ENCODE measurements at places on chromosomes 11 and 22.

DNA sequence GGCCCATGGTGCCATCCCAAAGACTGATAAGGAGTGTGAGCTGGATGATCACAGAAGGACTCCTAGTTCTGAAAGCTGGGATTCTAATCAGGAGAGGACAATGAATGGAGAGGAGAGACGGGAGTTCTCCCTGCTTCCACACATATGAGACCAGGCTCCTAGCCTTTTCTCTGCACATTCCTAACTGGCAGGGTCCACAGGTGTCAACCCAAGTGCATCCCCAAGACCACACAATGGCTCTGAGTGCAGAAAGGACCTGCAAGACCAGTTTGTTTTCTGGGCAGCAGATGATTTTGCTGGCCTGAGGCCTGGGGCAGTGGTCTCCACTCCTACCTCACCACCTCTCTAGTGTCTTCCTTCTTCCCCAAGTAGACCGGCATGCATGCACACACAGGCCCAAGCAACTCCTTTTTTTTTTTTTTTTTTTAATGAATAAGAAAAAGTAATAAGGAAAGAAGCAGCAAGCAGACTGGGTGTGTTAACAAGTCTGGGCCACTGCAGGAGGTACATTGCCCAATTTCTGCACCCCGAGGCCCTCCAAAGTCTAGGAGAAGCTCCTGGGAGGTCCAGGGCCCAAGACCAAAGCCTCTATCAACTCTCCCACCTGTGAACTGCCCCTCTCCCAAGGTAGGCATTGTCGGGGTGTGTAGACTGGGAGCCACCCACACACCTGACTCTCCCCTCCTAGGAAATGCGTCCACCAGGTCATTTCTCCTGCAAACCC is 1.2 kb upstream of the TSKU start:
- DNase-seq, result no peak

DNA sequence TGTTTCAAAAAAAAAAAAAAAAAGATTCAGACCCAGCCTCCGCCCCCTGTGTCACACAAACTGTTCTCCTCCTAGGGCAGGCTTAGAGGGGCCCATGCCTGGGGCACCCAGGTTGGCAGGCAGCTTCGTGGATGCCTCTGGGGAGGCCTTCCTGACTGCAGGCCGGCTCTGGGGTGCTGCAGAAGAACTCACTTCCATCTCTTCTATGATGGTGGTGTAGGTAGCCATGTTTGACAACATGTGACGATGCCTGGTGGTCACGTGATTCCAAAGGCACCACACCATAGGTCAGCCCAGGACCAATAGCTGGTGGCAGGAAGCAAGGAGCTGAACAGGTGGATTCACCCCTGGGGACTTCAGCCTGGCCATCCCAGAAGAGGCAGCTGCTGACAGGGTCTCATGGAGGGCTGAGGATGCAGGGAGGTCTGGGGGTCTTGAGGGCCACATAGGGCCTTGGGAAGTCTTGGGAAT is 24.1 kb upstream of the CELSR1 start:
- DNase-seq, result no peak

GRCh38 chr11:13480198-13480597 is 15.6 kb downstream of the PTH start:
- DNase-seq, result no peak

DNA sequence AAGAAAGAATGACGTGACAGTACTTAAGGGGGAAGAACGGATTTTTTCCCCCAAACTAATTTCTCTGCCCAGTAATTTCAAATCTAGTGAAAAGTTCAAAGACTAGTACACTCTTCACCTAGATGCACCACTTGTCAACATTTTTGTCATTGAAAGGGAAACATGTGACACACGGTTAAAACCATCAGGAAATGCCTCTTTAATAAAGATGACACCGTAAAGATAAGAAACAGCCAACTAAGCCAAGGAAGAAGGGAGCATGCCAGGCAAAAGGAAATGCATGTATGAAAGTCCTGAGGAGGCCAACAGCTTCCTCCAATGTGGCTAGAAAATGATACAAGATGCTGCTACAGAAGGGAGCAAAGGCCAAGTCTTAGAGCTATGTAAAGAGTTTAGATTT is 49.4 kb downstream of the RSF1 start:
- no peak for DNase-seq

- no peak for DNase-seq
Measured at GRCh38 chr11:2827256-2827655, 58.3 kb downstream of the CDKN1C start.

- DNase-seq, result no peak
Measured at GRCh38 chr11:5153574-5154431, 754 bp downstream of the OR52A1 start.

- DNase-seq, result no peak
Measured at GRCh38 chr11:133156986-133157745, 375.1 kb downstream of the OPCML start.

DNA sequence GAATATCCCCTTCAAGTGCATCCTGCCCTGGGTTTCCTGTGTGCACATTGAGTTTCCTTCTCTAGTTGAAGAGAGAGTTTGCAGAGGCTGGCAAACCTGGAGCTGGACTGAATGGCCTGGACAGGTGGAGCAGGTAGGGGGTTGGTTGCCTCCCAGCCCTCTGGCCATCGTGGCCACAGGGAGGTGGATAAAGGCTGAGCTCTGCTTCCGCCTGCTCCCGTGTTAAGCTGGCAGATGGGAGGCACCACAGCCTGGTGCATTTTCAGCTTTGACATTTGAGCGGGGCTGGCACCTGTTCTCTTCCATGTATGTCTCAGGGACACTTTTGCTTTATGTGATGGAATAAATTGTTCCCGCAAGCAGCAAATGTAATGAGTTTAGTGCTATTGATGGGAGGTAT is 11.1 kb downstream of the MICAL2 start:
- peak; percentile 86 for DNase-seq

DNA sequence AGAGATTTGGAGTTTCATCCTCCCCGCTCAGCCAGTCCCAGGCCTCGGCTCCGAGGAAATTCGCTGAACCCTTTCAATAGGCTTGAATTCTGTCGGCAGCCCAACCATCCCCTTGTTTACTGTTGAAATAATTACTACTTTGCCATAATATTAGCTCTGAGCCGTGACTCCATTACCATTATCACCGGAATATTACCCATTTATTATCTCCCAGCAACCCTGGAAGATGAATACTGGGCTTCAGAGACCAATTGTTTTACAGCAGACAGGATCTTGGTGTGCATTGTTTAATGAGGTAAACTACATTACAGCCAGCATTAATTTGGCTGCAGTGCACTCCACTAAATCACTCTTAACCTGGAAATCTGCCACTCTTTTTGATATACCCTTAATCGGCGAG is 867.4 kb downstream of the NTM start:
- no peak for DNase-seq

DNA sequence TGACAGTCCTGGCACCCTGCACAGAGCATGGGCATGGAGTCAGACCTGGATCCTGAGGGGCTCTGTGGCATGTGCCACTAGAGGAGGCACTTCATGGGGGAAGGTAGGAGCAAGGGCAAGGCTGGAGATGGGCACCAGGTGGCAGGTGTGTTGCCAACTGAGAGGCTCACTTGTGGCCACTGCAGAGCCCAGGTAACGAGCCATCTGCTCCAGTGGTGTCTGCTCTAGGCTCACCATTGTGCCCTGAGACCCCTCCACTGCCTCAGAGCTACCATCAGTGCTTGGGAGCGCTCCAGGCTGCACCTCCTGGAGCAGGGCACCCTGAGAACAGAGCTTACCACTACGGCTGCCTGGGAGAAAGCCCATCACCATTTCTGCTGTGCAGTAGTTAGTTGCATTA is 1.3 kb upstream of the ZDHHC8 start:
- no peak for DNase-seq

DNA sequence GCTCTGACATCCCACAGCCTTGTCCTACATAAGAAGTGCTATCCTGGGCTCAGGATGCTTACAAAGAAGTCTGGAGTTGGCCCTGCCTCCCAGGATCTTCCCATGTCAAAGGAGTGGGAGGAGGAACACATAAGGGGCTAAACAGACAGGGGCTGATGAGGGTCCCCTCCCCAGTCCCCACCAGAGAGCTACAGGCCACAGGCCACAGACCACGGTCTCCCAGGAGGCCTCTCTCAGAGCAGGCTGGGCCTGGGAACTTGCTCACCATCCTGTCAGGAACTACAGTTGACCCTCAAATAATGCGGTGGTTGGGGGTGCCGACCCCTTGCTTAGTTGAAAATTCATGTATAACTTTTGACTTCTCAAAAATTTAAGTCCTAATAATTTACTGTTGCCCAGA is 315.5 kb downstream of the NTM start:
- no peak for DNase-seq

DNA sequence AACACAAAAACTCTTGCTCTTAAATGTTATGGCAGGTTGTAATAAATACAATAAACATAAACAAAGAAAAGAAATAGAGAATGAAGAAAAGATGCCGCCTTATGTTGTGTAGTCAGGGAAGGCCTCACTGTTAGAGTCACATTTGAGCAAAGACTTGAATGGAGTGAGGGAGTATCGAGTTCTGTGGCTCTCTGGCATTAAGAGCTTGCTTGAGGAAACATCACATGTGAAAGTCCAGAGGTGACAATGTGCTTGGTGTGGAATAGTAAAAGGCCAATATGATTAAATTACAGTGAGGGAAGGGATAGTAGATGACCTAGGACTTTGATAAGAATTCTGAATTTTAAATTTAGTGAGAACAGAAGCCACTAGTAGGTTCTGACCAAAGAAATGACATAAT is 139.4 kb downstream of the ATG16L2 start:
- DNase-seq, result no peak

GRCh38 chr11:36605221-36606216 is 7.5 kb upstream of the RAG2 start:
- no peak for DNase-seq

- DNase-seq, result no peak
Measured at GRCh38 chr22:17905445-17905844, 118.9 kb downstream of the MICAL3 start.

DNA sequence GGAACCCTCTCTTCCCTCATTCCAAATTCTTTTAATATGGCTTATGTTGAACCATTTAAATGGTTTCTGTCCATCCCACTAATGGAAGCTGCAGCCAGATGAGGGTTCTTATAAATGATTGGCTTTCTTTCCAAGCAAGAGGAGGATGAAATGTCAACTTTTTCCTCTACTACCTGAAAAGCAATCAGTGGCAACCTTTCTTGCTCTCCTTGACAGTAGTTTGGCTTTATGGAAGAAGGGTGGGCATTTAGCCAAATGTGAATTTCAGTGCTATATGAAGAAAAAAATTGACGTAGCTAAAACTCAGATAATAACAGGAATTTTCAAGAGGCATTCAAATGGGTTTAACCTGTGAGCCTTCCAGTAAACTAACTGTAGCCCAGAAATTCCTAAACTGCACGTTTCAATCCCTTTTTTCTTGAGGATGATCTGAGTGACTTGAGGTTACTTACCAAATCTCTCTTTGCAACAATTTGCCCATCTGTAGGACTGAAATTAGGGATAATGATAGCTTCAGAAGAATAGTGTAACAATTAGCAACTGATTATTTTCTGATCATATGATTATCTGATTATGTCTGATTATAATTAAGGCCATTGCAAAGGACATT is 90.9 kb downstream of the EXT2 start:
- no peak for DNase-seq

DNA sequence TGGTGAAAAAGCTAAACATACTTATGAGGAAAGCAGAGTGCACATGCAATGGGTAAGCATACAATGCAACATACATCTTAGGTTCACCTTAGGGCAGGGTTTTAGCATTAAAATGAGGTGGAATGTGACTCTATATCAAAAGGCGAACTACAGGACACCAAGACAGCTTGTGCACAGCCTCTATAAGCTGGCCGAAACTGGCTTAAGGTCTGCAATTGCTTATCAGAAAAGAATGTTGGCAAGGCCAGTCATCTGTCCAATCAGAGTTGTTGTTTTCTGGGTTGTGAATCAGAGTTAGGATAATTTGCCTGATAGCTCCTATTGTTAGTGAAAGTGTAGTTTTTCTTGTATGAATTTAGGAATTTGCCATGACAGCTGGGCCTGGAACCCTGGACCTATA is 76.5 kb downstream of the LRRC4C start:
- no peak for DNase-seq

GRCh38 chr11:65398362-65398910 is 12.0 kb downstream of the FRMD8 start:
- DNase-seq, result no peak

GRCh38 chr22:46587061-46587460 is 33.1 kb upstream of the GRAMD4 start:
- no peak for DNase-seq

- DNase-seq, result no peak
Measured at GRCh38 chr22:49208768-49209252, 618.9 kb downstream of the BRD1 start.
